ENCODE measurements at places on chromosomes 5 and 9.

DNA sequence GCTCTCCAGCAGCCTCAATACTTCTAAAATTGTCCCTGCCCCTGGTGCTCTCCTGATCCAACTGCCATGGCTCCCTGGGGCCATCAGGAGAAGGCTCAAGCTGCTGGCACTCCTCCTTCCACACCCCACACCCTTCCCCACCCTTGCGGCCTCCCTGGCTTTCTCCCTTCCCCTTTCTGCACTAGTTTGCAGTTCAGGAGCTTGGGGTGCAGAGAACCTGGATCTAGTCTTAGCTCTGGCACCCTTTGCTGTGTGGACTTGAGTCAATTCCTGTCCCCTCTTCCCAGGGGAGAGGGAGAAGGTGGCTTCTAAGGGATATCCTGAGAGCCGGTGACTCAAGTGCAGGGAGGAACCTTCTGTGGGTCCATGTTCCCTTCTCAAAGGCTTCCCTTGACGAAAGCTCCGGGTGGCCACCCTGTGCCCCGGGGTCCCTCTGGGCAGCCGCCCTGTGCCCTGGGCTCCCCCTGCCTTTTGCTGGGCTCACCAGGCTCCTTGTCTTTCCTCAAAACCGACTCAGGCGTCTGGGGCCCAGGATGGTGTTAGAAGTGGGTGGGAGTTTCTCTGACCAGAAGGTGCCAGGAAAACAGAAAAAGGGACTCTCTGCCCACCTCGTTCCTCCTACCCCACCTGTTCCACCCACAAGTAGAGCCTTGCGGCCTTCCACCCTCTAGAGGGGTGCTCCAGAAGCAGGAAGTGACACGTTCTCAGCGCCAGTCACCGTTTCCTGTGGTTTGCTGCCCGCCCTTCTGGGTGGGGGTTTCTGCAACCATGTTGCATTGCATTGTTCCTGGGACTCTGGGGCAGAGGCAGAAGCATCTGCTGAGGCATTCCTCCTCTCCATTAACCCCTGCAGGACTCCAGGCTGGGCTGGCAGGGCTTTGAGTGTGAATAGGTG is 15.0 kb downstream of the GLIPR2 start:
- peak; percentile 76 for DNase-seq

GRCh38 chr5:180860273-180860886 is 696 bp downstream of the ZFP62 start:
- DNase-seq = peak; percentile 75

DNA sequence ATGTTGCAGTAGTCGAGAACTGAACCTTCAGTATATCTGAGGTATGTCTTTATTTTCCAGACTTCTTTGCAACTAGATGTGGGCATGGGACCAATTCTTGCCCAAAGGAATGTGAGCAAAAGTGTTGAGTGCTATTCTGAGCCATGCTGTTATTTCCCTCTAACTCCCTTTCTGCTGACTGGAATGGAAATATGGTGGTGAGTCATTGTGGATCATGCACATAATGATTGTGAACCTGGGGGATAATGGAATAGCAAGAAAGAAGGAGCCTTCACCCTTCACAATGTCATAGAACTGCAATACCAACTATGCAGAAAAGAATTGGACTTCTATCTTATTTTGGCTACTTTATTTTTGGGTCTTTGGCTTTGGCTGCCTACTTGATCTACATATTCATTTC is 10.3 kb upstream of the DOCK2 start:
- DNase-seq = peak; percentile 56

DNA sequence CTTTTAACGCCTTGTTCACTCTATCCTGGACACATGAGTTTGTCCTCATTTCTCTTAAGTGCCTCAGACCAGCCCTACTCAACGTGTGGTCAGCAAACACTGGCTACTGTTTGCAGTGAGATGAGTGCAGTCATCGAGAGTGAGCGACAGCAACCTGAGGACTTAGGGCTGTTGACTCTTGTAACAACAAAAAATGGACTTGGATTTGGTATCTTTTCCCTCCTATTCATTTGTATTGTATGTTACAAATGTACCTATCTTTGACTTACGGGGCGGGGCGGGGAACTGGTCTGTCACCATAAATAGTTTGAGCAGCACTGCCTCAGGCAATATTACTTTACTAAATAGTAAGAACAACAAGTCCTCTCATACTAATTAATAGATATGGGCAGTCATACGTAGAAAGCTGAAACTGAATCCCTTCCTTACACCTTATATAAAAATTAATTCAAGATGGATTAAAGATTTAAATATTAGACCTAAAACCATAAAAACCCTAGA is 84.1 kb downstream of the TLE1 start:
- no peak for DNase-seq

DNA sequence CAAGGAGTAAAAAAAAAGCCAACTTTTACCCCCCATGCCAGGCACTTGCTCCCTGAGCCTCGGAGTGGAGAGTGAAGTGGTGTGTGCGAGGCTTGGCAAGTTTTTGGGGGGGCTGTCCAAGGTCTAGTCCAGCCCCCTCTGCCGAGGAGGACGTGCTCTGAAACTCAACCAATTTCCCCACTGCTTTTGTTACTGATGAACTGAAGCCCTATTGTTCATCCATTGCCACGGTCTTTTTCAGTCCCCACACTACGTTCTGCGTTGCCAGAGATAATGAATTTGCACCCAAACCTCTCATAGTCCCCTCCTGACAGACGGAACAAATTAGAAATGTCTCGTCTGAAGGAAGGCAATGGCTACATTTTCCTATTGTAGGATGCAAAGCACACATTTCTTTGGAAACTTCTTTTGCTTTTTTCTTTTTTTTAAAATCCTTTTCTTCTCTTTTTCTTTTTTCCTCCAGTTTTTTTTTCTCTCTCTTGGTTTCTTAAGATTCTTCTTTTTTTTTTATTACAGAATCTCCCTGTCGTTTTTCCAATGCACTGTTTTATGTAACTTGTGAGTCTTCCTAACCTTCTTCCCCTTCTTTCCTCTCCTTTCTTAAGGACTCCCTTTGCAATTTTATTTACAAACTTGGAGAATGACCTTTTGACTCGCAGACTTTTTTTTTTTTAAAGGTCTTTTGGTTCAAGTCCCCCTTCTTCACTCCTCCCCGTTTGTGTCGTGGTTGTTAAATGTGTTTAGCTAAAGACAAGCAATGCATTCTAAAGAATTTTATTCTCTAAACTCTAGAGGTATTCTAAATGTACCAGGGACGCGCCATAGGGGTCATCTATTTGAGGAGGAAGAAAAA is 209.5 kb downstream of the MEF2C start:
- DNase-seq = peak; percentile 60

DNA sequence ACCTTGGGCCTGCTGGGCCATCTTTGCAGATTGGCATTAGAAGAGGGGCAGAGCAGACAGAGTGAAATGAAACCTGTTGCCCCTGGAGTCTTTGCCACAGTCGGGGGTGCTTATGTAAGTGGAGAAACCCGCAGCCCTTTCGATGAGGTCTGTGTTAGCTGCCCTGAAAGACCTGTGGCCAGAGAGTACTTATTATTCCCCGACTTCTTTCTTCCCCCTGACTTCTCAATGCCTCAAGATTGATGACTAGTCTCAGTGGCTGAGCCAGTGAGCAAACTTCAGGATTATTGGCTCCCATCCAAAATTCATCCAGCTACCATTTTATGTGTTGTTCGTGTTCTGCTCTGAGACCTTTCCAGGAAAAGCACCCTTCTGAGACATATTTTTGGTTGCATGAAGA is 7.6 kb downstream of the NTRK2 start:
- DNase-seq = no peak

DNA sequence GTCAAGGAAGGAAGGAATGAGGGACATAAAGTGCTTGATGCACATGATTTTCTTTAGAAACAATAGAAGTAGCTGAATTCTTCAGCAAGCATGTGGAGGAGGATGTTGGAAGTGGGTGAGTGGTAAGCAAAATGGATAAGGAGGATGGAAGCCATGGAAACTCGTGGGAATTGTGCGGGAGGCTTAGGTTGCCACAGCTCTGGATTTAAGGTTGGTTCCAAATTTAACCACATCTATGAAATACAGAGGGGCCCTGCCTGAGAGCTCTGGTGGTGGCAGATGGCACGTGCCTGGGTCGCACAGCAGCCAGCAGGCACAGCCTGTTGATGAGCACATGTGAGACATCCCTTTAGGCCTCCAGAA is 284.7 kb downstream of the SMARCA2 start:
- no peak for DNase-seq

DNA sequence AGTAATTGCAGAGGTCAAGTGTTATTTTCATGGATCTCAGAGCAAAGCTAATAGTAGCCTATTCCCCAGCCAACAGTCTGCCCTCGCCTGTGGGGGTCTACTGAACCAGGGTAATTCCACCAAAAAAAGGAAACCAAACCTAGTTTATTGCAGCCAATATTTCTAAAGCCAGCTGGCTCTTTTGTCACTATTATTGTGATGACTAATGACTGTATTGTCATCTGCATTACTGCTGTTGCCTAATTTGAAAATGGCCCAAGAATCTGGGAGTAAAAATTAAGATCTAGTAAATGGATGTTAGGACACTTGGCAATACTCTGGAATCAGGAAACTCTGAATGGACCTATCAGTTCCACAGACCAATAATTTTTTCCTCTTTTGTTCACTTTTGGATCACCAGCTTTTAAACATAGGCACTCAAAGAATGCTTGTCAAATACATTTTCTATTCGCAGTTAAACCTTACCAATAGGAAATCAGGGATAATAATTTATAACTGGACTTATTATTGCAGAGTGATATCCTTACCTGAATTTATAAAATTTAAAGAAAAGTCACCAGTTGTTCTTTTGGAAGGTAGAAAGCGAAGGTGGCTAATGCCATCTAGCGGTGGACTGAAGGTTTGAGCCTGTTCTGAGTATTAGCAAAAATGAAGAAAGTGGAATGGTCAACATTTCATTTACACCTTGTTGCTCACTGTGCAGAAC is 69.2 kb downstream of the SYK start:
- DNase-seq = peak; percentile 28

DNA sequence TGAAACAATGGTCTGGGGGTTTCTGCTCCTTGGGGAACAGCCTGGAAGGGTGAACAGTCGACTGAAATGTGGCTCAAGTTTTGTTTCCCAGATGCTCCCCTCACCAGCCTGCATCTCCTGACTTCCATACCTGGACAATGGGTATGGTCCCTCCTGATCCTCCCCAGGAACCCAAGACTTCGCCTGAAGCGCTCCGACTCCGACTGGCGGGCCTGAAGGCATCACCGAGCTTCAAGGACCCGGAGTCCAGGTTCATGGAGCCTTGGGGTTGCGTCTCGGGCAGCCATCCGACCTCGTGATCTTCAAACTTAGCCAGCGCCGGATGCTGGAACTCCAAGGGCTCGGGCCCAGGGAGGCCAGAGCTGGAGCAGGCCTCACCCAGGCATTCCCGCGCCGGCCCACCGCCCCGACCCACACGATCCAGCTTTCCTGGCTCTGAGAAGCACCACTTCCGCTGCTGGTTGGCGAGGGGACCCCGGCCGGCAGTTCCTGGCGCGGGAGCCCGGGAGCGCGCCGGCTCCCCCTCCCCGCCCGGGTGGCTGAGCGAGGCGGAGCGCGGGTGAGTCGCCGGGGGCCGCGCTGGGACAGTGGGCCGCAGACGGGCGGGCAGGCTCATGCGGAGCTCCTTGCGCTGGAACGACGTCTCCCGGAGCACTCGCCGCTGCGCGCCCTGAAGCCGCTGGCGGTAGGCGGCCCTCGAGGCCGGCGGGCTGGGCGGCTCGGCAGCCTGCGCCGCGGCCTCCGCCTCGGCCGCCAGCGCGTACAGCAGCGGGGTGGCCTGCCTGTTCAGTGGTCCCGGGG is 5.2 kb downstream of the SHROOM1 start:
- no peak for DNase-seq

- DNase-seq = no peak
Measured at GRCh38 chr5:173339286-173339685, 11.1 kb upstream of the STC2 start.

GRCh38 chr5:90301248-90301647 is 108.3 kb downstream of the CETN3 start:
- no peak for DNase-seq

DNA sequence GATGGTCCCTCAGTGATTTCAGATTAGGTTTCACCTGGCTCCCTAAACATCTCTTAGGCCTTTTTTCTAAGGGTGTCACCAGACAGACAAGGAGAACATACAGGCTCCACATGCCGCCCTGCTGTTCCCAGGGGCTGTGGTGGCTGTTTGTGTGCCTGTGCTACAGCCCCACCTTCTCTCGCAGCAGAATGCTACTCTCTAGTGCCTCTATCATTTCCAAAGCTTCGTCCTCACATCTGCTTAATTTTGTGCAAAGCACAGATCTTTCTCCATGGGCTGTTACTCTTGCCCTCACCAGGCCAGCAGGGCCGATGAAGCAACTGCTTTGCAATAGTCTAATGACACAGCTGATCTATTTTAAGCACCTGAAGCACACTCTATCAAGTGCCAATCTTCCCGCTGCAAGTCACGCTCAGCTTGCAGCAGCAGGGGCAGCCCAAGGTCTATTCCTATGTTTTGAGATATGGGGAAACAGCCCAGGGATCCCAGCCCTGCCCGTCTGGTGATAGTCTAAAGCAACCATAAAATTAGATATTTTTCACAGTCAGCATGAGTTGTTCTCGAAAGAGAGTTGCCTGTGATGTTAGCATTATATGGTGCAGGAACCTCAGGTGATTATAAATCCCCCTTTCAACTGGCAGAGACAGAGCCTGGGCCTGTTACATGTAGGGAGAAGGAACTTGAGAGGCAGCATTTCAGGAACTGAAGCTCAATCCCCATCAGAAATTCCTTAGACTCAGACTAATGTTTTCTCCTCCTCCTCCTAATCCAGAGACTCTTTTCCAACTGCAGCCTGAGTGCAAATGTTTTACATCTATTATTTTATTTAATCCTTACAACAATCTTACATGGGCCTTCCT is 12.7 kb downstream of the ABLIM3 start:
- DNase-seq = peak; percentile 57

DNA sequence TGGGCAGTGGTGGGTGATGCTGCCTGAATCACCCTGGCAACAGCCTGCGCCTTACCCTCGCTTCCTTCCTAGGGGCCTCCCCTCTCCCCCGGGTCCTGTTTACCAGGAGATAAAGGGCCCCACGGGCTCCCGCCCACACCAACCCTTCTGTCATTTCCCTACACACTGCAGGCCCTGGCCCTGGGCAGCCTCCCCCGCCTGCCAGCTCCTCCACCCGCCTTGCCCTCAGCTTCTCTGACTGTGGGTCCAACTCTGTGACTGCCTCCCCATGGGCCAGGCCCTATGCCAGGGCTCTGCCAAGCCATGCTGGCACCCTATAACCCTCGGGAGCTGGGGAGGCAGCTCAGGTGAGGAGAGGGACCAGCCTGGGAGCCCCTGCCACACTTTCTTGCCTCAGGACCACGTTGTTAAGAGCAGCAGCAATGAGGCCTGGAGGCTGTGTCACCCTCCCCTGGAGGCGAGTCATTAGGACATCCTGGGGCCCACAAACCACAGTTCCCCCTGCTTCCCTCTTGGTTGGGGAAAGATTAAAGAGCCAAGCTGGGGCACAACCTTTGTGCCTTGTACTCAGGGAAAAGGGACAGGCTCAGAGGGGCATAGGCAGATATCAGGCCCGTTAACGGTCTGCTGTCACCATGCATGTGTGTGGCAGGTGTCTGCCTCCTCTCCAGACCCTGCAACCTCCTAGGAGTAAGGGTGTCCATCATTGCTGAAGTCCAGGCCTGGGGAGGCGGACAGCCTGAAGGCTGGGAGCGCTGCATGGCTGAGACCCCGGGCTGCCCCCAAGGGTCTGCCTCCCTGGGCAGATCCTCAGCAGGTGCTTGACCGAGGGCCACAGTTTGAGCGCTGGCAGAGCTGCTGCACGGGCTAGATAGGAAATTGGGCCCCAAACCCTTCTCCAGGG is 2.8 kb downstream of the MGAT4B start:
- no peak for DNase-seq

Data from H4 (cell line).